A549 treated with GW870086 at 1 μM for 4 hours (cell line): ENCODE measurements at places on chromosomes 1 and 21. TPM values are rescaled to one million over a fixed set of nuclear protein-coding genes. Genes with fewer than 3 reads are reported as not detected.

Gene LAMC2
- 21.1 to 27.1 TPM (median 24.9 TPM) in 5 replicates for total RNA-seq

Gene ZBTB8A
- total RNA-seq, result 3.0 to 4.1 TPM (median 3.4 TPM) in 5 replicates

Gene KIF17
- 1.4 to 2.4 TPM (median 1.6 TPM) in 5 replicates for total RNA-seq

Gene KIAA0040
- total RNA-seq, result 0.73 to 0.97 TPM (median 0.78 TPM) in 5 replicates

Gene LCE1E
- total RNA-seq, result 0.10 to 0.21 TPM in 2 of 5 replicates, not detected in the others

Gene SYDE2
- total RNA-seq, result 0.61 to 1.1 TPM (median 0.91 TPM) in 5 replicates
